NCI-H82 (cell line): ENCODE measurements at places on chromosomes 1 and 21.
A peak's percentile ranks its signal among the peaks of the same experiment; 100 is the strongest.

- DNase-seq, result no peak
These were observed 88.0 kb upstream of the SLFNL1 start for GRCh38 chr1:41109310-41110197.

GRCh38 chr21:44893948-44894656 is 20.6 kb upstream of the PTTG1IP start:
- DNase-seq, result no peak

DNA sequence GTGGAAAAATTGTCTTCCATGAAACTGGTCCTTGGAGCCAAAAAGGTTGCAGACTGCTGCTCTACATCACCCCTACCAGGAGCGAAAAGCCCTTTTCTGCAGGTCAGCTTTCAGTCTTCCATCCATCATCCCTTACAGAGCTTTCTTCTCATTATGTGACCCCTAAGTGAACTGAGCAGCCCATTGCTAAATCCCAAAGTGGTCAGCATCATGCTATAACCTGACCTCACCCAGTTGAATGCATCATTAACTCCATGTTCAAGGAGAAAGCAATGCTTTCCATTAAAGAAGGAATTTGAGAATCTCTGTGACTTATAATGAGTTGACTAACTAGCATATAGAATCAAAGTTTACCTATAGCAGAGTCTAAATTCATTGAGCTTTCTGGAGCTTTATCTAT is 10.4 kb upstream of the IL24 start:
- no peak for DNase-seq

DNA sequence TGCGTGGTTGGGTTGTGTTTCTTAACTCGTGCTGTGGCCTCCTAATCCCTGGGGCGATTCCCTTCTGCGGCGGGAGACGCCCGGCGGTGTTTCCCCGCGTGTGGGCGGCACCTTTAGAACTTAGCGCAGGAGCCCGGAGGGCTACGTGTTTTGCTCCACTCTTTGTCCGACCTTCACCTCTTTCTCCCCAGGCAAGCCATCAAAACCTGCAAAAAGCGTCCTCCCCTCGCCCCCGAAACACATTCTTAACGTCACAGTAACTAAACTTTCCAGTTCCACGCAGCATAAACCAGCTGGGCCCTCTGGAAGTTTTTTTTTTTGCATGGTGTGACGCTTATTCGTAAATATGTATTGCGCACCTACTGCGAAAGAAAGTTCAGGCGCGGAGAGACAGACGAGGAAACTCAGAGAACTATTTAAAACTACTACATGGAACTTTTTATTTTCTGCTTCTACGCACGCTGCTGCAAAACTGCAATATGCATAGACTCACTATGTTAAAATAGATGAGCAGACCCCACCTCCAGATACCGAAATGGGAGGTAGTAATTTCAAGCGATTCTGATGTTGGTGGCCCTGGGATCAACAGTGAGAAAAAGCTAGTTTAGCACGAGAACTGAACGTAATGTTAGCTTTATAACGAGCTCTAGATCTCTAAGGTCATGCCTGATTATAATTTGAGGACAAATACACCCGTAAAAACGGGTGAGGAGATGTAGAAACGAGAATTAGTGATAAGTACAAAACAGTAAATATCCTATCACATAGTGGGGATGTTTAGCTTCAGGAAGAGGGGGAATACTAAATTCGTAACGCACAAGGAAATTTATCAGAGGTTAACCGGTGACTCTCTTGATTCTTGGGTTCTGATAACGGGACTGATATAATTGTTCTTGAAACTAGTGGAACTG is 920 bp downstream of the MTR start:
- peak; percentile 50 for DNase-seq

DNA sequence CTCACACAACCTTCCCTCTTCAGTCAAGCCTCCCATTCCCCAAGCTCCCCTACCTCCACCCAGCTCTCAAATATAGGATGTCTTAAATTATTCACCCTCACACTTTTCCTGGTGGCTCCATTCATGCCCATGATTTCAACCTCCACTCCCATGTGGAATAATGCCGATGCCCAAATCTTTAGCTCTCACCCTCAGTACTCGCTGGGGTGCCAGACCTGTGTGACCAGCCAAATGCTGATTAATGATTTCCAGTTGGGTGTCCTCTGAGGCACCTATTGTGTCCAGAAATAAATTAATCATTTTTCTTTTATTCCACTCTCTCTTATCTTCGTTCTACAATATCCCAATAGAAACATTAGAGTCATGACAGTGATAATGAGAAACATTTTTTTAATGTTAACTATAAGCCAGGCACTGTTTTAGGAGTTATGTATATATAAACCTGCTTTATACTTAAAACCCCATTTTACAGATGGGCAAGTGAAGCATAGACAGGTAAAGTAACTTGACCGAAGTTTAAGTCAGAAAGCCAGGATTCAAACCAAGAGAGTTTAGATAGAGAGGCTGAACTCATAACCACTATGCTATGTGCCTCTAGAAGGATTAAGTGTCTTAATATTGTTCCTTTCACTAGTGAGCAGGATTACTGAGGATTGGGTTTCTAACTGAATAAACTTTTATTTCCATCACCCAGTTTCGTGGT is 209.7 kb downstream of the DUSP10 start:
- peak; percentile 38 for DNase-seq

DNA sequence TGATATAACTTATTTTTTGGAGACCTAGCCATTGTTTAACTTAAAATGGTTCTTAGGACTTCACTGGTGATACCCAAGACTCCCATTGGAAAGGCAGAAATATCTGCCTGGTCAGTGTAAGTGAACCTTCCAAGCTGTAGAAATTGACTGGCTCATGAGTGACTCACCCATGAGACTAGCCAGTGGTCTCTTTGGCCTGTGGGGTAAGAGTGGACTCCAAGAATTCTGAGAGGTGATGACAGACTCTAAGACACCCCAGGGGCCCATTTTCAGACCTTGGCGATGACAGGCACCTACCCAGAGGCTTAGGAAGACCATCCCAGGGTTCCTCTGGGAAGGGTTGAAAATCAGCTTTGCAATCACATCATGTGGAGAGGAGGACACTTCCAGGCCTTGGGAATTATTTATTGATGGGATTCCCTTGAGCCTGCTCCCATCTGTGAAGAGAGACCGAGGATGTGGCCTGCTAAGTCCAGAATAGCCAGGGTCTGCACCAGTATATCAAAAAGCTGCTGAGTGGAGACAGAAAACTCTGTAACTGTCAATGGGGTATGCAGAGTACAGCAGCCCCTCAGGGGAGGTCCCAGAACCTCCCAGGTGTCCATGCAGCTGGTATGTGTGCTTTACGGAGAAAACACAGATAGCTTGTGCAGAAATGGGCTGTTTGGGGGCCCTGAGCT is 78.9 kb downstream of the KAZN start:
- no peak for DNase-seq

DNA sequence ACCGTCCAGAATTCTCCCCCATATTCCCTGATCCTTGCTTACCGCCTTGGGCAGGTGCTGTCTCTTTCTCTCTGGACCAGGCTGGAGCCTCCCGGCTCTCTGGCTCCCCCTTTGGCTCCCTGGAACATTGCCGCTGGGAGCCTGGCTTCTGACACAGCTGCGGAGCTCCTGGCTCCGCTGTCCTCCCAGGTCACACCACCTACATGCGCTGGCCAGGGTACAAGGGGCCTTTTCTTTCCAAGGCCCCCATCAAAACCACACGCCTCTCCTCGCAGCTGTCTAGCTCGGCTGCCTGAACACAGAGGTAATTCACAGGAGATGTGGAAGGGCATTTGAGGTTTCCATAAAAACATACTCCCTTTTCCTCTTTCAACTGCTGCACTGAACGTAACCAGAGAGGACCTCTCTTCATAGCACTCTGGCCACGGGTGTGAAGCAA is 7.5 kb upstream of the ZNF648 start:
- peak; percentile 90 for DNase-seq

- no peak for DNase-seq
These were observed 25.7 kb downstream of the WNT4 start for GRCh38 chr1:22117238-22117637.

DNA sequence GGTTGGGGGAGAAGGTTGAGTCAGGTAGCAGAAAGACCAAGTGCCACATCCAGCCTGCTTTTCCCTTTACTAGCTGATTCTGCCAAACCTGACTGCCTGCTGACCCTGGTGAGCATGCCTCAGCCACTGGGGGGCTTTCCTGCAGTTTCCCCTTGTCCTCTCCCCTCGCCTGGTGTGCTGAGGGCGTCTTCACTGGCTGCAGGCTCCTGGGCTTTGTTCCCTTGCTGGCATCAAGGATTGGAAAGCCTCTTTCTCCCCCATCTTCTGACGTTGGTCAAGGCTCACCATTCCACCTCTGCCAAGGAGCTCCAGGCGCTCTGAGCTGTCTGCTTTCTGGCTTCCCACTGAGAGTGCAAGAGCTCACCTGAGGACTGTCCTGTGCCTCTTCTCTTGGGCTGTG is 28.4 kb downstream of the MAN1C1 start:
- DNase-seq, result no peak

GRCh38 chr1:75135573-75136194 is 1.5 kb downstream of the LHX8 start:
- DNase-seq, result peak; percentile 81

GRCh38 chr1:231507476-231508355 is 20.8 kb upstream of the TSNAX start:
- no peak for DNase-seq

- no peak for DNase-seq
These were observed 46.0 kb upstream of the LRIG2 start for GRCh38 chr1:113027007-113027406.

- DNase-seq, result no peak
These were observed 11.2 kb downstream of the PUM1 start for GRCh38 chr1:31054349-31054748.

- no peak for DNase-seq
These were observed 82.9 kb upstream of the ZNF644 start for GRCh38 chr1:91104712-91105111.
